ENCODE measurements at places on chromosomes 16 and 17.

DNA sequence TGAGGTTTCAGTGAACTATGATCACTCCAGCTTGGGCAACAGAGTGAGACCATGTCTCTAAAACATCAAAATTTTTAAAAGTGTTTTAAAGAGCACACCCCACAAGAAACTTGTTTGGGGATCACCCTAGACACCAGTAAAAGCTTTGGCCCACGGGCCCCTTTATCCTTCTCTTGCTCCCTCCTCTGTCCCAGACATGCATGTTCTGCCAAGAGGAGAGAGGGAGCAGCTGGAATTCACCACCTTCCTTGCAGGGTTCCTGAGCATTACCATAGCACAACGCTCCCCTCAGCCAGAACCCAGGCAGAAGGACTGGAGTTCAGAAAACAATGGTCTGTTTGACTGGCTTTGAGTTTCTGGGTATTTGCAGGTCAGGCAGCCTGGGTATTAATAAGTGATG is 214.3 kb upstream of the CDH5 start:
- no peak for DNase-seq

DNA sequence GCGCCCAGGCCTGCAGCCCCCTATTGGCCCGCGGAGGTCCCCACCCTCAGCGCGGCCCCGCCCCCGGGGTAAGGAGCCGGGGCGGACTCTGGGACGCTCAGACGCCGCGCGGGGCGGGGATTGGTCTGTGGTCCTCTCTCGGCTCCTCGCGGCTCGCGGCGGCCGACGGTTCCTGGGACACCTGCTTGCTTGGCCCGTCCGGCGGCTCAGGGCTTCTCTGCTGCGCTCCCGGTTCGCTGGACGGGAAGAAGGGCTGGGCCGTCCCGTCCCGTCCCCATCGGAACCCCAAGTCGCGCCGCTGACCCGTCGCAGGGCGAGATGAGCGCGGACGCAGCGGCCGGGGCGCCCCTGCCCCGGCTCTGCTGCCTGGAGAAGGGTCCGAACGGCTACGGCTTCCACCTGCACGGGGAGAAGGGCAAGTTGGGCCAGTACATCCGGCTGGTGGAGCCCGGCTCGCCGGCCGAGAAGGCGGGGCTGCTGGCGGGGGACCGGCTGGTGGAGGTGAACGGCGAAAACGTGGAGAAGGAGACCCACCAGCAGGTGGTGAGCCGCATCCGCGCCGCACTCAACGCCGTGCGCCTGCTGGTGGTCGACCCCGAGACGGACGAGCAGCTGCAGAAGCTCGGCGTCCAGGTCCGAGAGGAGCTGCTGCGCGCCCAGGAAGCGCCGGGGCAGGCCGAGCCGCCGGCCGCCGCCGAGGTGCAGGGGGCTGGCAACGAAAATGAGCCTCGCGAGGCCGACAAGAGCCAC is at the start of gene NHERF1:
NHERF1 (plus strand) TSS at position 100 of the 750 bp plus-strand sequence; CDS start at position 319, 219 bp downstream.
- peak; percentile 95 for DNase-seq

DNA sequence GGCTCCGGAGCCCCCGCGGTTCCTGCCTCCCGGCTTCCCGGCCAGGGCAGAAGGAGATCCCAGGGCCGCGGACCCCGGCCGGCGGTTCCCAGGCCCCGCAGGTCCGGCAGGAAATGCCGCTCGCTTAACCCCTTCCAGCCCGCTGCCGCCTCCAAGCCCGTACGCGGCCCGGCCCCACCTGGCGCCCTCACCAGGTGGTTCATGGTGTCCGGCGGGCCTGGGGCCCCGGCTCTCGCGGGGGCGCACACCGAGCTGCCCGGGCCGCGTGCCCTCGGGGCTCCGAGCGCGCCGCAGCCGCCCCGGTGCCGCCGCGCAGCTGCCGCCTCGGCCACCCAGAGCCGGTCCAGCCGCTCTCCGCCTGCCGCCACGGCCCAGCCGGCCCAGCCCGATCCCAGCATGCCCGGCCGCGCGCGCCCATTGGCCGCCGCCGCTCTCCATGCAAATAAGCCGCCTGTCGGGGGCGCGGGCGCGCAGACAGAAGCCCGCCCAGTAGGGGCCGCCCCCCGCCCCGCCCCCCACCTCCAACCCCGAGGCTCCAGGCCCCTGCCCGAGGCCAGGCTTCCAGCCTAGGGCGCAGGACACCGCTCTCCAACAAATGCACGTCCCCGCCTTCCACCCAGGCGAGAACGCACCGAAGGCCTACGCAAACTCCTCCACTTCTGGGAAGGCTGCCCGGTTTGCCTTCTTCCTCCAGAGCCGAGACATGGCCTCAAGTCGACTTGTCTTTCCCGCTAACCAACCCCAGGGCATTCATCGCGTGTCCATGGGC is at the start of gene BCAR1:
BCAR1 (minus strand) TSS at position 345 of the 769 bp plus-strand sequence; CDS start at position 203, 142 bp downstream.
- no peak for DNase-seq

GRCh38 chr17:79537061-79537460 is 73.8 kb downstream of the RBFOX3 start:
- no peak for DNase-seq

DNA sequence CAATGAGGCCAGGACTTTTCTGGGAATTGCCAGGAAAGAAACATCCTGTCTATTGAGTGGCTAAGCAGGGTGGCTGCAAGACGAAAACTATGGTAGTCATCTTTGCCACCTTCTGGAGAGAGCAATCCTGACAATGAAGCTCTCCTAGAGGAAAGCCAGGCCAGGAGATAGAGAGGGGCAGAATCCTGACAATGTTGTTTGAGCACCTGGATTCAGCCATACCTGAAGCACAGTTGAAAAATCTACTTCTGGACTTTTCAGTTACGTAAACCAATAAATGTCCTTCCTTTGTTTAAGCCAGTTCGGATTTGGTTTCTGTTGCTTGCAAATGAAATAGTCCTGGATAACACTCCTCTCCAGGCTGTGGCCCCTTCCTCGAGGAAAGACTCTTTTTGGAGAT is 9.4 kb downstream of the P2RX1 start:
- no peak for DNase-seq

Data from stimulated activated naive CD8-positive, alpha-beta T cell treated with anti-CD3 and anti-CD28 coated beads, Interleukin-15, amount 100 ng/mL, for 72 hours (primary cell).